PC-9 (cell line): ENCODE measurements at places on chromosomes 12 and 14.

GRCh38 chr12:54051874-54052437, 1.7 kb upstream of the HOXC4 start:
- no peak for DNase-seq

- no peak for DNase-seq
These were observed 1025.2 kb downstream of the FSCB start for GRCh38 chr14:43481864-43482263.

GRCh38 chr14:66507181-66507721, 696 bp upstream of the GPHN start:
- no peak for DNase-seq

DNA sequence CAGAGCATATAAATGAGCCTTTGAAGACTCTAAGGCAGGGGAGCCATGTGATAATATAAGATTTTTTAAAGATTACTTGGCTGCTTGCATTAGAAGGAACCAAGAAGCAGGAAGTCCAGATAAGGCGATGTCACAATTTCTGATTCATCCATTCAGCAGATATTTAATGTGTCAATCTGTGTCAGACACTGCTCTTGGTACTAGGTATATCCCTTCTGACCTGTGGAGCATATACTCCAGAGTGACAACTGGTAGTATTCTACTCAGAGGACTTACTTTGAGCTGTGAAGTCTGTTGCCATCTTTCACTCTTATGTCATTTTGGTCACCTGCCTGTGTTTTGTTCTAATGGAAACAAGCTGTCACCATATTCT, 10.7 kb downstream of the EID3 start:
- DNase-seq: peak; percentile 79

DNA sequence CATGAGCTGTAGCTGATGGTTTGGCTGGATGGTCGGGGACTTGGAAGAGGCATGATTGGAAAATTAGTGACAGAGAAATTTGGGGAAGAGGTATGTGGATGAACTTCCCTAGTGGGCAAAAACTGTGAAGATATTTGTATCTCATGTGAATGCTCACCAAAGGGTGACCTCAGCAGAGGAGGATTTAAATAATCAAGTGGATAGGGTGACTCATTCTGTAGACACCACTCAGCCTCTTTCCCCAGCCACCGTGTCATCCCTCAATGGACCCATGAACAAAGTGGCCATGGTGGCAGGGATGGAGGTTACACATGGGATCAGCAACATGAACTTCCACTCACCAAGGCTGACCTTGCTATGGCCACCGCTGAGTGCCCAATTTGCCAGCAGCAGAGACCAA, 60.8 kb upstream of the KRAS start:
- DNase-seq: no peak
